ENCODE measurements at places on chromosomes 2 and 18.

DNA sequence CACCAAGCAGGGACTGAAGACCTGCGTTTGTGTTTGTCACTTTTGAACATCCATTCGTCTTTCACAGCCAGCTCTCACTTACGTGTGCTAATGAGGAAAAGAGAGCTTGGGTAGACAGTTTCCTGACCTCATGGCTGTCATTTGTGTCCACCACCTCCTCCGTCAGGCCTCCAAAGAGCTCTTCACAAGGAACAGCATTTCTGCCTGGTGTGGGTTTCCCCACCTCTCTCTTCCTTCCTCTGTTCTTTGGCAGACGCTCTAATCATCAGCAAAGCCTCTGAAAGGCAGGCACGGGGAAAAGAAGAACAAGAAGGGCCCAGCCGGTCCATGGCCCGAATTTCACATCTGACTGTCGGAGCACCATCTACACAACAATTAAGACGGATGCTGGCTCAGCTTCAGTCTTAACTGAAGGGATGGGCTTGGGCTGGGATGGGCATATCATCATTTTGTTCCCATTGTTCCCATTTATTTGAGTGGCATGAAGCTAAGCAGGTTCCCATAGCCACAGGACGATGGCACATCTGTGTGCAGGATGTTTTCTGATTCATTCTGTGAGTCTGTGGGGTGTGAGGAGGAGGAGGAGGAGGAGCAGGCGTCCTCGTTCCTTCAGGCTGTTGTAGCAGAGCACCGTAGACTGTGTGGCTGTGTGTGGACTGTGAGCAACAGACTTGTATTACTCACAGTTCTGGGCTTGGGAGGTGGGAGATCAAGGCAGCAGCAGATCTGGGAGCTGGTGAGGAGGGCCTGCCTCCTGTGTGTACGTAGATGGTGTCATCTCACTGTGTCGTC, 66.4 kb downstream of the TSHZ1 start:
- DNase-seq = no peak

DNA sequence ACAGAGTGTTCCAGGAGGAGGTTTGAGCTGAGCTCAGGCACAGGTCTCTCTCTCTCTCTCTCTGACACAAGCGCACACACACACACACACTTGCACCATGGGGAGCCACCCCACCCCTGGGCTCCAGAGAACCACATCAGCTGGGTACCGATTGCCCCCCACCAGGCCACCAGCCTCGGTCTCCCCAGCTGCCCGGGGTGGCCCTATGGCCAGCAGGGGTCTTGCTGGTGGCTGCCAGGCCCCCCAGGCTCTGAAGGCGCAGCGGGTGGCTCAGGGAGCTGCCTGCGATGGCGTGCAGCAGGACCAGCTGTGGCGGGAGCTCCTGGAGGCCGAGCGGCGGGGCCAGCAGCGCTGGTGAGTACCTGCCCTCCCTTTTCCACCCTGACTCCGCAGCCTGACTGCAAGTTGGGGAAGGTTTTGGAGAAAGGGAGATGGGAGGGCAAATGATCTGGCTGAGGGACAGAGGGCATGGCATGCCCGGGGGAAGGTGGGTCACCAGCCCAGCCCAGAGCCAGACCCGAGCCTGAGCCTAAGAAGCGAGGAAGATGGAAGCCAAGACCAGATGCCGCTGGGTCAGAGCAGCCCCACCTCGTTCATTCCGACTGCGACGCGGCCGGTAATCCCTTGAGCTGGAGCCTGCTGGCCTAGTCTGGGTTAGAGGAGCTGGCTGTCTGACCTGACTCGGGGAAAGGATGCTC, 21.9 kb upstream of the SLC66A3 start:
- no peak for DNase-seq

GRCh38 chr2:3547915-3548314, 10.2 kb downstream of the RNASEH1 start:
- no peak for DNase-seq

DNA sequence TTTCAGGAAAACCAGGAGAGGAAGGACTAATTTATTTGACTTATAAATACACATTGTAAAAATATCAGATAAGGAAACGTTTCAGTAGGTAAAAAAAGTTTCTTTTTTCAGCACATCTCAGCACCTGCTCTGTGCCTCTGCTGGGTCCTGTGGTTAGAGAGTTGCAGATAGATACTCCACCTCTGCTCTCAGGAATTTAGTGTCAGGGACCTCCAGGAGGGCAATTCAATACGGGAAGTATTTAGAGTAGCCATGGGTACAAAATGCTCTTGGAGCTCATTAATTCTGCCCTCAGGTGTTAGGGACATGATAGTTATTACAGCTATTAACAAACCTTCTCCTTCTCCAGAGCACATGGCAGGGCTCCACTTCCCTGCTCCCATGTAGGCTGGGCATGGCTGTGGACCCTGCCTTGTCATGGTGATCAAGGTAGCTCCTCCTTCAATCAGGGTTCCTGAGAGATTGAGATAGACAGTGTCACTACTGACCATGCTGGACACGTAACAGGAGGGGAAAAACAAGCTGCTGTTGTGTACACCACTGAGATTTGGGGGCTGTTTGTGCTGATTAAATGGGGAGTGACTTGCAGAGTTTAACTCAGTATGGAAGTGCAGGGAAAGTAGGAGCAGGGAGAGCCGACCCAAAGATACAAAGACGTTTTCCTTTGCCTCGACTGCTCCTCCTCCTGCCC, 185.6 kb upstream of the COPS8 start:
- no peak for DNase-seq

GRCh38 chr2:234826681-234827080, 125.1 kb upstream of the SH3BP4 start:
- no peak for DNase-seq
